ENCODE measurements at places on chromosomes 1 and 21.
A peak's percentile ranks its signal among the peaks of the same experiment; 100 is the strongest.

DNA sequence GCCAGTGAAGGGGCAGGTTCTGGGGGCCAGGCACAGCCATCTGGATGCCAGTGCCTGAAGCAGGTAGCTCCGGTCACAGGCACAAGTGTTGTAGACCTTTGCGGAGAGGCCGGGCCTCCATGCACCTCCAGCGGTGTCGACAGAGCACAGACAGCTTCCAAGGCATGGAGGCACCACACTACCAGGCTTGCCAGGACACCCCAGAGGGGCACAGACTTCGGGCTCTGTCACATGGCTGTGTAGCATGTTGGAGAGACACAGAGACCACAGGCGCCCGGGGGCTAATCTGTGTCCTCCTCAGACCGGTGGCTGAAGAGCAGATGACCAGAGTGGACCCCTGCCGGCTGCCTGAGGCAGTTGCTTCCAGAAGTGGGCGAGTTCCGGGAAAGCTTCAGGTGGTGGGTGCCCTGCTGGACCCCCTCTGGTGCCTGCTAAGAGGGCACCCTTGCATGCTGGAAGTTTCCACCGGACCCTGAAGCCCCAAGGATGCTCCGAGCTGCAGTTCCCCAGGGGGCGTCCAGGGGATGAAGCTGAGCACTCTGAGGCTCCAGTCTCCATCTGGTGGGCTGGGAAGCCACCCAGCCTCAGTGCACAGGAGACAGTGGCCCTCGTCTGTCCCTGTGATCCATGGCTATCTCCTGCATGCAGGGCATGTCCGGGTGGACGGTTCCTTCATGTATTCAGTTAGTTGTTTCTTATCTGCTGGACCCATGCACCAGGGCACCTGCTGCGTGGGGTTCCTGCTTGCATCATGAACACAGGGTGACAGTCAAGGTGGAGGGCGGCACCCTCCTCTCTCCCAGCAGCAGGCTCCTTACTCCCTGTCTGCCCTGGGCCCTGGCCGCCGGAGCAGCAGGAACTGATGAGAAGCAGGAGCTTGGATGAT is 82.4 kb downstream of the OBSCN start:
- no peaks in the 10 kb centered on the region for H3K27me3 ChIP-seq
- no peak for DNase-seq
- no peaks in the 10 kb centered on the region for H3K36me3 ChIP-seq
- no peaks in the 10 kb centered on the region for H3K4me1 ChIP-seq
- H3K4me3 ChIP-seq: no peak overlapping the region

- H3K27me3 ChIP-seq: no peaks in the 10 kb centered on the region
- no peak overlapping the region for H3K4me3 ChIP-seq
- peak overlapping the region; percentile 42 for H3K27ac ChIP-seq
Observed at GRCh38 chr1:77948841-77949424, 29.9 kb downstream of the FUBP1 start.

DNA sequence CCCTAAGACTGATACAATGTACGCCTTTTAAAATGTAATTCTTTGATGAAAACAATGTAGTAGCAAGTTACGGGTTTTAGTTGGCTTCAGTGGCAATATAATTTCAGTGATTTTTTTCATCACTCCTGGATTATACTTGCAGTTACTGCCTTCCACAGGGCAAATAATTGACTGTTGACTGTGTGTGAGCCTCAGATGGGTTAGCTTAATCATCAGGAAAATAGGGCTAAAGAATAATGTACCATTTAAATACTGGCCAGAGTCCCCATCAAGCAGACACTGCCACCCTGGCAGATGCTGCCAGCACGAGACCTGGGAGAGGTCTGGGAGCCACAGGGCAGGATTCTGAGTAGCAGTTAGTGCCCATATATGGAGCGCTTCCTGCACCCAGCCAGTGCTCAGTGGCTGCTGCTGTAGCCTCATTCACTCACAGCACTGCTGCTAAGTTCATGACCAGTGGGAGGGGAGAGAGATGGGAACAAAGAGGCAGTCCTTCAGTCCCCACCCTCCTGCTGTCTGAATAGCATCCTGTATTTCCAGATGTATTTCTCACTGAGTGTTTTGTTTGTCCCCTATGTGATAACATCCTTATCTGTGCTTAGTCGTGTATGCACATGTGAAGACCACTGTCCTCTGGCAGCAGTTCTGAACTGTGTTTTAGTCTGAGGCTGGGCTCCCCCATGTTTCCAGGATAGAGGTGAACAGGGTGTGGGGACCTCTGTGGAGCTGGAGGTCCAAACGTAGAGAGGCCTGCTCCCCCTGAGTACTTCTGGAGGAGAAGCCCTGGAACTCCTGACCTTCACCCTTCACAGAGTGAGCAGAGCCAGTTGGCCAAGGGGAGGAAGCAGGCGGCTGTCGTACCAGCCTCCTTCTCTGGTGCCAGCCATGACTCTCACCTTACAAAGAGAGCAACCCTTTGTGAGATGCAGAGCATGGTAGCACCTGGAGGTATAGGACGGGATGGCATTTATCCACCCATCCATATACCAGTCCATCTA is 80.4 kb downstream of the ADARB1 start:
- no peaks in the 10 kb centered on the region for H3K27me3 ChIP-seq
- DNase-seq: peak; percentile 37
- peaks cover 35% of the 10 kb centered on the region for H3K4me1 ChIP-seq
- no peak overlapping the region for H3K27ac ChIP-seq
- peaks cover 2% of the 10 kb centered on the region for H3K36me3 ChIP-seq
- H3K4me3 ChIP-seq: no peak overlapping the region

- no peaks in the 10 kb centered on the region for H3K36me3 ChIP-seq
- H3K4me1 ChIP-seq: no peaks in the 10 kb centered on the region
Observed at GRCh38 chr1:39776400-39776713, 5.2 kb upstream of the OXCT2 start.

DNA sequence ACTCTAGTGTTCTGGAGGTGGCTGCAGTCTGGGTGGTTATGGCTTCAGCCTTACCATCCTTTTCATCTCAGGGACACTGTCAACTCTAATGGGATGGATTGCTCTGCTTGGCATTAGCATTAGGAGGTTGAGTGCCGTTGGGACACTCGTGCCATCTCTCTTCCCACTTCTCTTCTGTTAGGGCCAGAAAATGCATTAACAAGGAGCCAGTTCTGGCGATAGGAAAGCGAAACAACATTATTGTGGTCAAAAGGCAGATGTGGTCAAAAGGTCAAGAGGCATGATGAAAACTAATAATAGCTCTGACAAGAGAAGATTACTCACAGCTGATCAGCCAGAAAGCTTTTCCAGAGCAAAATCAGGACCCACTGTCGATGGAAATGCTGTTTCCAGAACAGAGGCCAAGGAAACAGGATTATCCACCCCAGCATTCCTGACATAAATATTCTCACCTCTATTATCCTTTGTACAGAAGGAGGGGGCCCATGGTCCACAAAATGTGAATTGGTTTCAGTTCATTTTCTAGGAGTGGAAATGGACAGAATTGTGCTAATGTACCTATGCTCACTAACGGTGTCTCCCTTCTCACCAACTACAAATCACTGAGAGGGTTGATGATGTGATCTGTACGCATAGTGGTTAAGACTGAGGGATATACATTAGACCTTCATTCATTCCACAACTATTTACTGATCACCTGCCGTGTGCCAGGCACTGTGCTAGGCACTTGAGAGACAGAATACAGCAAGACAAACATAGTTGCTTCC is 72.0 kb downstream of the ST6GALNAC5 start:
- peaks cover 4% of the 10 kb centered on the region for H3K27me3 ChIP-seq
- no peaks in the 10 kb centered on the region for H3K4me1 ChIP-seq
- DNase-seq: no peak

DNA sequence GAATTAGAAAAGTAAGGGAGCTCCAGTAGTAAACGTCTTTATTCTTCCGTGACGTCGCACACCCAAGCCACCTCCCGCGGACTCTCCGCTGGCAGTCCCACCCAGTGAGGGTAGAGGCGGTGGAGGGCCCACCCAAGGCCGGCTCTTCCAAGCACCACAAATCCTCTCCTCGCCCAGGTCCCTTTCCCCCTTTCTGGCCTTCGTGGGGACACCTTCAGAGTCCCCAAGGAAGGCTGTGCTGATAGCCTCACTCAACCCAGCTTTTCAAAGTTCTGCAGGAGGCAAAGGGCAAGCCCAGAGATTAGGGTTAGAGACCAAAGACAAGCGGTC is 349 bp upstream of the GPN2 start:
- no peak for DNase-seq
- H3K36me3 ChIP-seq: peaks cover 32% of the 10 kb centered on the region
- H3K4me1 ChIP-seq: peaks cover 35% of the 10 kb centered on the region
- H3K4me3 ChIP-seq: peak overlapping the region; percentile 90
